ENCODE measurements at places on chromosomes 1 and 21.

GRCh38 chr21:46356494-46357334 lies 32.8 kb downstream of the PCNT start:
- no peak for DNase-seq

DNA sequence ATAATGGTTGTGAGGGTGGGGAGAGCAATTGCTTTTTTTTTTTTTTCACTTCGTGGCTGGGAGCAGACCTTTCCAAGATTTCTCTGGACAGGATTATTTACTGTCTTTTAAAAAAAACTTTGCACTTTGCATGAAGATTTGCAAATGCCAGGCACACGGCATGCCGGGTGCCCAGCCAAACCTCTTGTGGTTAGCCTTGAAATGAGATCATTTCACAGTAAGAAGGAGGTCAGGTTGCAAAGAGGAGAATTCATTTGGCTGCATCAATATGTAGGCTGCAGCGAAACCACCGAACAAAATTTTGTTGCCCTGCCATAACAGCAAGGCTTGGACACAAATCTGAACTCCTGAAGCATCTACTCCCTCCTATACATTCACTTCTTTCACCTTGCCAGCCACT lies 36.5 kb upstream of the KCND3 start:
- no peak for DNase-seq

DNA sequence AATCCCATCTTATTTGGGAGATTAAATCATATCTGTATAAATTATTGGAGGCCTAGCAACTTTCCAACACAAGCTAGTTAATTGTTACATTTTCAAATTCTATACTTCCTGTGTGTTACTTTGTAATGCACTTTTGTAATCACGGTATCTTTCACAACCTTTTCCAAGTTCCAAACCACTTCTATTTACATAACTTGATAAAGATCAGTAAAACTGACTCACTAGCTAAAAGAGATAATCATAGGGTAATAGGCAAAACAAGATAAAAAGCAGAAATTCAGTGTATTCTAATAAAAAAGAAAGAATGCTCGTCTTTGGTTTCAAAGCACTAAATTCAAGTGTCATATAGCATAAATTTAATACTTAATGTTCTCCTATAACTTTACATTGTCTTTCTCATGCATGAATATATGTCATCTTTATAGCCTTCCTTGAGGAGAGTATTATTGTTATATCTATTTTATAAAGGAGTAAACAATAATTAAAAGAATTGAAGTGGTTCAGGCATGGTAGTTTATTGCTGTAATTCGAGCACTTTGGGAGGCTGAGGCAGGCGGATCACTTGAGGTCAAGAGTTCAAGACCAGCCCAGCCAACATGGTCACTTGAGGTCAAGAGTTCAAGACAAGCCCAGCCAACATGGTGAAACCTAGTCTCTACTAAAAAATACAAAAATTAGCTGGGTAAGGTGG lies 66.4 kb downstream of the RGS13 start:
- no peak for DNase-seq

DNA sequence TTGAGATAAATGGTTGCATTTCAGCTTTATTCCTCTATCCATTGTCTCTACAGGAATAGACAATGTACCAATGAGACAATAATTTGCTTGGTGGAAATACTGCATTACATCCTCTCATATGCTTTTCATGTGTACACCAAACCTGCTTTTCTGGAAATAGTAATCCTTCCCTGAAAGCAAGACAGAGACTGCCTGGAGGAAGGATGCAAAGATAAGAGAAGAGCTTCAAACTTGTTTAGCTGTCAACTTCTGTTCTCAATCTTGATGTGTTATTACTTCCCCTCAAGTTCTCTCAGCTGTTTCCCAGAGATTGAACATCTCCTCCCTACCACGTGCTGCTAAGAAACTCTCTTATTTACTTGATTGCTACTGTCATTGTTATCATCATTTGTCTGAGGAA lies 1125.4 kb upstream of the TMPRSS15 start:
- no peak for DNase-seq

- peak; percentile 92 for DNase-seq
These were observed at the start of gene KRTAP12-1 for GRCh38 chr21:44681861-44682579. Gene KRTAP12-1 (minus strand): TSS chr21:44682163. CDS start chr21:44682123, 40 bp downstream.

- DNase-seq = no peak
These were observed 50.7 kb downstream of the IRF2BP2 start for GRCh38 chr1:234559152-234559901.

DNA sequence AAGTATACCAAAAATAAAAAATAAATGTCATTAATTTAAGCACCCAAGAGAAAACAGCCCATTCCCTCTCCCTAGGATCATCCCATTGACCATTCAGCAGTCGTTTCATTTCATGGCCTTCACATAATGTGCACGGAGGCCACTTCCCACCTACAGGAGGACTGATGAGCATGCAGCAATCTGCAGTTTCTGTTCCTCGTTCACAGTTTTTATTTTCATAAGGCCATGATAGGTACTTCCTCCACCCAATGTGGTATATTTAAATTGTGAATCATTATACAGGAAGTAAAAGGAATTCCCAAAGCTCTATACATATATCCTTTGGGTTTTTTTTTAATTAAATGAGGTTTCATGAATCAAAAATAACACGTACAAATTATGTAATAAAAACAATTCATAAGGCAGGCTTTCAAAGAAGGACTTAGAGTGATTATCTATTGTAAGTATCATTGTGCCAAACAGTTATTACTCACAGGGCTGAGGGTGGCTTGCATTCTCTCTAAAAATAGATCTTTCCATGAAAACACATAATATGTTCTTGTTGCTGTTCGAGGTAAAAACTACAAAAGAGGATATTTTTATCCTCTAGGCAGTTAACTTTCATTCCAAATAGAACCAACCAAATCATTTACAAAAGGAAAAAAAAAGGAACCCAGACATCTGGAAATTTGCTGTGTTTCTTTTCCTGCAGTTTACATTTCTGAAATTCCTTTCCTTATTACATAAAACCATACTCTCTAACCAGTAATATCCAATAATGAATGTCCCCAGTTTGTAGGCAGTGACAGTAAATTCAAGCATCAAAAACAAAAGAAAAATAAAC lies 27.5 kb upstream of the SLC44A3 start:
- DNase-seq = no peak

GRCh38 chr1:14403961-14404645 lies 194.4 kb upstream of the KAZN start:
- no peak for DNase-seq

DNA sequence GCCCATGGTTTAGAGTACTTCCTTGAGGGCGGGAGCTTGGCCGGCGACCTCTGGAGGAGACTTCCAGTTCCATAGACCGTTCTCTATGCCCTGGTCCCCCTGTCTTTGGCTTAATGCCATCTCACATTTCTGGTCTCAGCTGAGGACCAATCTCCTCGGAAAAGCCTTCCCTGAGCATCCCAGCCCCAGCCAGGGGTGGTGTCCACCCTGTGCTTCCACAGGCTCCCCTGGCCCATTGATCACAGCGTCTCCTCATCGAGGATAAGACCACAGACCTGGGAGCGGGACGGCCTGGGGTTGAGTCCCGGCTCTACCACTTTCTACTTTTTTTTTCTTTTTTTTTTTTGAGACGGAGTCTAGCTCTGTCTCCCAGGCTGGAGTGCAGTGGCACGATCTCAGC lies 14.5 kb downstream of the WNT4 start:
- no peak for DNase-seq

- DNase-seq = no peak
These were observed 11.9 kb downstream of the F5 start for GRCh38 chr1:169574336-169574735.

- no peak for DNase-seq
These were observed 246.4 kb downstream of the PBX1 start for GRCh38 chr1:164805399-164805798.

GRCh38 chr1:3788756-3789420 lies 7.4 kb downstream of the LRRC47 start:
- no peak for DNase-seq

DNA sequence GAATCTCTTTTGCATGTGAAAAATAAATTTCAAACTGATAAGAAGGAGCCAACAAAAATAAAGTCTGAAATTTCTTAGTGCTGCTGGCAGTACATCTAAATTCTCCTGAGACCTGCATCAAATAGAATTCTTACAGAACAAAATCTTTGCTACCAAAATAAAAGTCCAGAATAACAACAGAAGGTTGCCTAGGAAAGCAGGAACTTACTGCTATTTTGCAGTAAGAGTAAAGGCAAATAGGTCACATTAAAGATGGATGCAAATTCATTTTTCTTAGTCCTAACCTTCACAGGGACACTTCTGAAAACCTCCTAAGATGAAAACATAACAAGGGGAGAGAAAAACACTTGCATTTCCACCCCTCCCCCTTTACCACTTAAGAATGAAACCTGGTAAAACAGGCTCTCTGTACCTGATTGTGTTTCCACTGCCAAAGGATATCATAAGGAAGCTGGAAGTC lies 59.0 kb downstream of the RUSC1 start:
- DNase-seq = no peak

- no peak for DNase-seq
These were observed 38.6 kb upstream of the ADGRL4 start for GRCh38 chr1:79044974-79045650.

DNA sequence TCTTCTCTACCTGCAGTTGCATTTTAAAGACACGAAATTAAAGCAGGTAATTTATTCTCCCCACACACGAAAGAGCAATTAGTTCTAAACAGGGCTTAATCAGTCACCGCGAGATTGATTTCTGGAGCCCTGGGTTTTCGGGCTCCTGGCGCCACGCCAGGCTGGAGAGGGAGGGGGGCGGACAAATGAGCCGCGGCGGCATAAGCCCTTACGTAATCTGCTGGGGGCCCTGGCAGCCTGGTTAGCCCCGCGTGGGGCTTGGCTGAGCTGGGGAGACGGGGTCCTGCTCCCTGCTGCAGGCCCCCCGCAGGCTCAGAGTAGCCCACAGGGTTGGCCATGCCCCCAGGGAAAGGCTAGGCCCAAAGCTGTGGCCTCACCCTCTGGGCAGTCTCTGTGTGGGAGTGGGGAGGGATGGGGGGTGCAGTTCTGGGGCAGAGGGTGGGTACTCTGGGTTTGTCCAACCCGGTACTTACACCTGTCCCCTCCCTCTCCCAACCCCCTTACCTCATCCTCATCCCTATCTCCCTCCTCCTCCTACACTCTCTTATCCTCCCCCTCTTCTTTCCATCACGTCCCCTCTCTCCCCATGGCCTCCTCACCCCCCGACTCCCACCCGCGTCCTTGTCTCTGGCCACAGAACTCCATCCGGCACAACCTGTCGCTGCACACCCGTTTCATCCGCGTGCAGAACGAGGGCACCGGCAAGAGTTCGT lies 19.9 kb downstream of the FOXO6 start:
- DNase-seq = peak; percentile 92

DNA sequence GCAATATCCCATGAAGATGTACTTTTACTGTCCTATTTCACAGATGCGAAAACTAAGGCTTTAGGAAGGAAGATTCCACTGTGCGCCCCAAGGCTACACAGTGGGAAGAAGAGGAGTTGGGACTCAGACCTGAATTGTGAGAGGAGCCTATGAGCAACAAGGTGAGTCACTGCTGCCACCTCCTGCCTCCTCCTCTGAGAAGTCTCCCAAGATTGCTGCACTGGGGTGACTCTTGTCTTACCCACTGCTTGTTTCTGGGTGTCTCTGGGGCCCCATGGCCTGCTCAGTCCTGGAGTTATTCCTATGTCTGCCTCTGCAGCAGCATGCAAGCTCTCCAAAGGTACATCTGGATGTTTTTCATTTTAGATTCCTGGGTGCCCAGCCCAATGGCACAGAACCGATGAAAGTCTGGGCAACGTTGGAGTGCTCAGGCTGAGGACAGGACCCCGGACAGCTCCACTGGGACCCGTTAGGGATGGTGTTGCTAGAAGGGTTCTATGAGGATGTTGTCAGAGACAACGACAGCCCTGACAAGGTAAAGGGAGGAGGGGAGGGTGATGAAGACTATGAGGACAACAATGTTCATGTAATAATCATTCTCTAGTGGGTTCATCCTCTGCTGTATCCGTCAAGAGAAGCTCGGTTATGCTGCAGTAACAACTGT lies 11.0 kb upstream of the C1QA start:
- no peak for DNase-seq

DNA sequence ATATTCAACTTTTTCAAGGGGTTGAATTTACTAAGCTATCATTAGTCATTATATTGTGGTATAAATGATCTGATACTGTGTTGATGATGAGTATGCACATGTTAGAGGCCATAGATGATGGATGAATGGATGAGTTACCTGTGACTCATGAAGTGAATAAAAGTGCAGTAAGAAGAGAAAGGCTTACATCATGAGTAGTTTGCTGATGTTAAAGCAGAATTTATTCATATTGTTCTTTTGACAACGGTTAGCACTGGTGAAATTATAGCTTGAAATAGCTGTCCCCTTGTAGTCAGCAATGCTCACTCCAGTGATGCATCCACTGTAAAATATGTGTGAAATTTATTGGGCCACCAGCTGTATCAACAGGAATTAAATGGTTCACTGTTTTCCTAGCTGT lies 541.0 kb upstream of the ZRANB2 start:
- no peak for DNase-seq

DNA sequence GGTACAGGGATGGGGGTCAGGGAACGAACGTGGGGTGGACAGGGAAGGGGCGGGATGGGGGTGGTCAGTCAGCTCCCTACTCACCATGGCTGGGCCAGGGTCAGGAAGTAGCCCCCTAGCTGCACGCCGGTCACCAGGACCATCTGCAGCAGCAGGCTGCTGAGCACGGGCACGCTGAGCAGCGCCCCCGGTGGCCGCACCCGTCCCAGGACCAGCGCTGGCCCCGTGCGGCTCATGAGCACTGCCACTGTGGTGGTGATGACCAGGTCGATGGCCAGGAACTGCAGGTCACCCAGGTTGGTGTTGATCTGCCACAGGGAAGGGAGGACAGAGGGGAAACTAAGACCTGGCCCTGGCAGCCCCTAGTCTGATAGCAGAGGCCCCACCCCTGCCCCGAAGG lies 6.5 kb upstream of the MFAP2 start:
- DNase-seq = no peak

DNA sequence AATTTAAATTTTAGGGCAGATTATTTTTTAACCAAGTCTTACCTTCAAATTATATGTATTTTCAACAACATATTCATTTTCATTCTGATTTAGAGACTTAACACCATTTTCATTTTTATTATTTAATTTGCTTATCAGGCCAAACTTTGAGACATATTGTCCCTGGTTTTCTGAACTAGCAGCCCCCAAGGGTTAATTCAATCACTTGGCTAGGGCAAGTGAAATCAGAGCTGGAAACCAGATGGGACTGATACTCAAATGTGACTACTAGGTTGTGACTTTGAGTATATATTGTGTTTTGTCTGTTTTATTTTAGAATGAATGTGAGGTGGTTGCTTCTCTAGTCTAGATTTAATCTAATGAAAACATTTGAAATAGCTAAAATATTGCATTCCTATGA lies 198.9 kb upstream of the PTGFR start:
- DNase-seq = no peak

GRCh38 chr1:61322769-61323168 lies 240.4 kb downstream of the NFIA start:
- DNase-seq = peak; percentile 59

GRCh38 chr21:32089766-32090165 lies 189.1 kb downstream of the MIS18A start:
- DNase-seq = no peak

- no peak for DNase-seq
These were observed 3.5 kb upstream of the ARF1 start for GRCh38 chr1:228079013-228079412.

GRCh38 chr1:210527091-210527490 lies 198.4 kb downstream of the HHAT start:
- DNase-seq = no peak

Data from NCI-H1417 treated with DMSO at 0.1 percent for 48 hours (cell line).